ENCODE measurements at places on chromosomes 6 and 20. TPM values are rescaled to one million over a fixed set of nuclear protein-coding genes. Genes with fewer than 3 reads are reported as not detected.

Gene GSTA1
- total RNA-seq: not detected

Gene EPPIN
- total RNA-seq: not detected

DNA sequence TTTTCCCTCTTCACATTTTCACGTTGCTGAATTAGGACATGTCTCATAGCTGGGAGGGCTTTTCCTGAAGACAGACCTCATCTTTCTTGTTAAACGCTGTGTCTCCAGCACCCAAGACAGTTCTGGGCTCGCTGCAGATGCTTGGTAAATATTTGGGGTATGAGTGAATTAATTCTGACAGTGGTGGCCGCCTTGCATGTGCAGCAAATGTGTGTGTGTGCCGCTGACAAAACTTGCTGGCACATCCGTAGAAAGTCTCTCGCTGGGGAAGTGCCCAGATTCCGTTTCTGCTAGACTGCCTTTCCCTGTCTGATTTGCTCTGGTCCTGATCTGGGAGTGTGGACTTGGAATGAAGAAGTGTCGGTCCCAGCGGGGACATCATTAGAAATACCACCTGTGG lies 48.2 kb upstream of the ZNFX1 start:
- H3K36me3 ChIP-seq: no peaks in the 10 kb centered on the region
- no peak overlapping the region for H3K27ac ChIP-seq
- H3K27me3 ChIP-seq: peaks cover 32% of the 10 kb centered on the region
- H3K4me3 ChIP-seq: no peak overlapping the region
- H3K4me1 ChIP-seq: peaks cover 29% of the 10 kb centered on the region
- DNase-seq: no peak

DNA sequence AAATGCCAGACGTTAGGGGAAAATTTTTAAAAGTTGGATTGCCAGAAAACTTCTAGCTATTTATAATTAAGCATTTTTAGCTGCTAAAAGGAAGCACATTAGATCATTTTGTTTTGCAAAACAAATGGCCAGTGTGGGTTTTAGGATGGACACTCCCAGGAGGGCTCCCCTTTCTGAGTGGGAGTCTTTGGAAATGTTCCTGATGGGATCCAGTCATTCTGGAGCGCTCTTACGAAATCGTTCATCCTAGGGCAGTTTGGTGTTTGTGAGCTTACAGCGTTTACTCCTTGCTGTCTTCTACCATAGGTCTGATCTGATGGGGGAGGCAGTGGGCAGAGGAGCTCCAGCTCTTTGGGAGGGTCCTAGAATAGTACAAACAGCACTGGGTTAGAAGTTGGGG lies 14.7 kb downstream of the GNAS start:
- DNase-seq: no peak
- no peak overlapping the region for H3K27ac ChIP-seq
- H3K27me3 ChIP-seq: peaks cover 42% of the 10 kb centered on the region
- no peaks in the 10 kb centered on the region for H3K36me3 ChIP-seq
- no peak overlapping the region for H3K4me3 ChIP-seq
- H3K4me1 ChIP-seq: peaks cover 4% of the 10 kb centered on the region

GRCh38 chr20:32168184-32168910 lies 39.2 kb downstream of the PLAGL2 start:
- peaks cover 19% of the 10 kb centered on the region for H3K36me3 ChIP-seq
- no peaks in the 10 kb centered on the region for H3K4me1 ChIP-seq
- H3K27me3 ChIP-seq: no peaks in the 10 kb centered on the region
- no peak overlapping the region for H3K27ac ChIP-seq
- no peak for DNase-seq

- H3K36me3 ChIP-seq: no peaks in the 10 kb centered on the region
- no peak overlapping the region for H3K27ac ChIP-seq
- peaks cover 5% of the 10 kb centered on the region for H3K4me1 ChIP-seq
Measured at GRCh38 chr20:58171796-58172425, 56.5 kb downstream of the ANKRD60 start.

DNA sequence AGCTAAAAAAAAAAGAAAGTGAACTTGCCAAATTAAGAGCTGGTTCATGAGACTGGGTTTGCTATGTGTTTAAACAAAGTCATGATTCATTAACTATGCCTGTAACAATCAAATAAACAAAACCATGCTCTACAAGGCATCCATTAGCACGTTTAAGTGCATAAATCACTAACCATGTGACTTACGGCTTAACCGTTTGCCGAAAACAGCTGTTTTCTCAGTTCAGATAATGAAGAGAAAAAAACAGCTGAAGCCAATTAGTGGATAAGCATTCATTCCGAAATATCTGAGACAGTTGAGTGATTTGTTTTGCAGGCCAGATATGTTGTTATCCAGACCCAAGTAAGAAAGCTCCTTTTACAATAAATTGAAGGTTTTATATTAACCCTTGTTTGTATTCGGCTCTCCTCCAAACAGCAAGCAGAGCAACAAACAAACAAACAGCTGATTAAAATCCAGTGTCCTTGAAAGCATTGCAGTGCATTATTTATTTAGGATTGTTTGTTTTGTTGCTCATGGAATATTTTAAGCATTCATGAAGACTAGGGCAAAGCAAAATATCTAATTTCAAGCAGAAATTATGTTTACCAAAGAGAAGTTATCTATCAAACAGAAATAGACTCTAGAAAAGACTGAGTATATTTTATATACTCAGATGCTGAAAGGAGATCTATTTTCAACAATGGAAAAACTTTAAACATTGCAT lies 343.5 kb downstream of the RFPL4B start:
- no peaks in the 10 kb centered on the region for H3K36me3 ChIP-seq
- no peak for DNase-seq
- H3K27me3 ChIP-seq: no peaks in the 10 kb centered on the region
- no peak overlapping the region for H3K4me3 ChIP-seq
- H3K27ac ChIP-seq: no peak overlapping the region

Gene SRSF12
- total RNA-seq: 0.10 TPM

DNA sequence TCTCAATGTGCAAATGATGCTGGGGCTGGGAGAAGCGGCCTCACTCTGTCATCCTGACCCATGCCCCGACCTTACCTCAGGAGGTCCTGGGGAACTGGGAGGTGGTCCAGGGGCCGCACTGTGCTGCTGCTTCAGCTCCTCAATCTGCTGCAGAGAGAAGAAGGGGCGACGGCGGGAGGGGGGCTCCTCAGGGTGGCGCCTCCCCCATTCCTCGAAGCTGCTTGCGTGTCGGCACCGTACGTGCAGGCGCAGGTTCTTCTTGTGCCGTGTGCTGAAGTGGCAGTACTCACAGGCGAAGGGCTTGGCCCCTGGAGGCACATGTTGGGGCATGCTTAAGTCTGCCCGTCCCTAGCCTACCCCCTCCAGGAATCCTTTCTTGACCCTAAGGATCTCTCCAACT lies 12.9 kb downstream of the ZNF335 start:
- no peak for DNase-seq
- no peak overlapping the region for H3K4me3 ChIP-seq
- H3K27me3 ChIP-seq: no peaks in the 10 kb centered on the region
- no peak overlapping the region for H3K27ac ChIP-seq
- H3K4me1 ChIP-seq: no peaks in the 10 kb centered on the region

DNA sequence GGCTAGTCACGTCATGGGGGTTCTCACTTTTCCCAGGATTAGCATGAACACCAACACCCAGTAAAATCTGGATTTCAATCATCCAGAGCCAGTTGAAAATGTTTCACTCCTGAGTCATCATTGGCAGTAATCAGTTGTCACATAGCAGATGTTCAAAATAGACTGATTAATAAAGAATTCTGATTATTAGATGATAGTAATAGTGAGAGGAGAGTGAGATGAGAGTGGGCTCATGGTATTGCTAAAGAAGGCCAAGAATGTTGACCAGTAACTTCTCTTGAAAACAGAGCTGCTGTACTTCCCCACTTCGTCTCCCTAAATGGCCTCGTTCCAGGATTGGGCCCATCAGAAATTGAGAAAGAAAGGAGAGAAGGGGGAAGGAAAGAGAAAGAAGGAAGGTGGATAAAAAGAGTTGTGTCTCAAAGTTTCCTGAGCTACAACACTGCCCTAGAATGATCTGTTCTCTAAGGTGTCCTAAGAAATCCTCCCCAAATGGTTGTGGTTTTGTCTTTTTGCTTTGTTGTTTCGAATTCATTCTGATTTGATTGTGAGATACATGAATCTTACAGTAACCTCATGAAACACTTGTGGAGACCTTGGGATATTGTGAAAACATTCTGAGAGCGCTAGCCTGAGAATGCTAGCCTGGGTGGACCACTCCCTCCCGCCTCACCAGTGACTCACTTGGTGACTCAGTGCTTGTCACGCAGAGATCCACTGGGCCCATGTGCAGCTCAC lies 502.2 kb upstream of the JARID2 start:
- H3K27ac ChIP-seq: peak overlapping the region; percentile 94
- peaks cover 80% of the 10 kb centered on the region for H3K4me1 ChIP-seq
- no peaks in the 10 kb centered on the region for H3K27me3 ChIP-seq
- peak; percentile 59 for DNase-seq

DNA sequence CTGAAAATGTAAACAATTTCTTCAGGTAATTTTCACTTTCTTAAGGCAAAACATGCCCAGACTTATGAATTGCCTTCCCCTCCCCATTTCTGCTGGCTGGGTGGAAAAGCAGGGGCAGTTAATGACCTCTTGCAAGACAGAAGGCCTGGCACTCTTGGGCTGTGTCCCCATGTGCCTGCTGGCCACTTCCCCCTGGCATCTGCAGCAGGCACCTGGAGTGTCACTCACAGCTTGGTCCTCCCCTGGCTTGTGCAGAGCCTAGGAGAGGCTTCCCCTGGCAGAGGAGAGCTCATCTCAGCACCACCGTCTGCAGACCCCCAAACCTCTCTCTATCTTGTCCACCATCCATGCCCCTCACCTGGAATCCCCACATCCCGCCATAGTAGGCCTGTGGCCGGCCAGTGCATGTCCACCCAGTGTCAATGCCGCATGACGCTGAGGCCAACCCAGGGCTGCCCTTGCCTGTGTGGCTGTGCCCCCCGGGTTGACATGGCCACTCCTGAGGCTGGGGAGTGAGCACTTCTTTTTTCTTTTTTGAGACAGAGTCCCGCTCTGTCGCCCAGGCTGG lies 83.5 kb upstream of the SLC22A23 start:
- no peak for DNase-seq
- no peak overlapping the region for H3K4me3 ChIP-seq
- H3K27ac ChIP-seq: no peak overlapping the region
- H3K36me3 ChIP-seq: no peaks in the 10 kb centered on the region
- peaks cover 6% of the 10 kb centered on the region for H3K27me3 ChIP-seq

Gene CST7
- total RNA-seq: 127 TPM

DNA sequence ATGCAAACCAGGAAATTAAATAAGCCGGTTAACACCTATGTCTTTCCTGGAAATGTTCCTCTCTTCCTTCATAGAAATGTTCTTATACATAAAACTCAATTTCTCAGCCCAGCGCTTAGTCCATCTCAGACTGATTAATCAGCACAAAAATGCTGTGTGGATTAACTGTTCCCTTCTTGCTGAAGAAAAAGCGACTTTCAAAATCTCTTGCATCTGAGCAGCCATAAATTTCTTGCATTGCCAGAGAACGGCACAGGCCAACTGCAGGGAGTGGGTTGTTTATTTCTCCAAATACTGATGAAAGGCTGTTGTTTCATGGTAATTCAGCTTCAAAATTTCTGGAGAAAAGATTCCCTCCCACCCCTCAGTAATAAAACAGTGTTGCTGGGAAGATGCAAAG lies 517.6 kb downstream of the BTBD3 start:
- H3K36me3 ChIP-seq: no peaks in the 10 kb centered on the region
- H3K27me3 ChIP-seq: no peaks in the 10 kb centered on the region
- no peak overlapping the region for H3K4me3 ChIP-seq
- DNase-seq: no peak
- no peak overlapping the region for H3K27ac ChIP-seq

DNA sequence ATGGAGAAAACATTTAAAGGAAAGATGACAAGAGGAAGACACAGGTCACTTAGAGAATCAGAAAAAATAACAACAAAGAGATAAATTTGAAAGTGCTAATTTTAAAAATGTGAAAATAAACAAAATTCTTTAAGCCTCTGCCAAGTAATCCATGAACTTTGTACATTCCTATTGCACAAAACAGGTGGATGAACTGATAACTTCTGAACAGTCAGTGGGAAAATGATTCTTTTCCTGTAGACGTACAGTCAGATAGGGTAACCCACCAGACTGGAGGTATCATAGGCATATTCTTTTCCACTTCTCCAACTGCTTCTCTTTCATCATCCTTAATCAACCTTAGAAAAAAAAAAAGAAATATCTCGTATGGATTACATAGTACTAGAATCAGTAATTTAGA lies 36.5 kb upstream of the CRISP1 start:
- H3K27me3 ChIP-seq: no peaks in the 10 kb centered on the region
- DNase-seq: no peak

- H3K36me3 ChIP-seq: no peaks in the 10 kb centered on the region
- no peak overlapping the region for H3K27ac ChIP-seq
- peaks cover 11% of the 10 kb centered on the region for H3K27me3 ChIP-seq
- no peak overlapping the region for H3K4me3 ChIP-seq
- DNase-seq: no peak
Measured at GRCh38 chr6:142446168-142446567, 144.4 kb downstream of the ADGRG6 start.

GRCh38 chr6:11096109-11096508 lies 2.5 kb downstream of the SMIM13 start:
- H3K27ac ChIP-seq: no peak overlapping the region
- no peaks in the 10 kb centered on the region for H3K27me3 ChIP-seq
- DNase-seq: no peak
- no peak overlapping the region for H3K4me3 ChIP-seq

- H3K4me3 ChIP-seq: no peak overlapping the region
- no peaks in the 10 kb centered on the region for H3K4me1 ChIP-seq
- no peak for DNase-seq
- H3K27me3 ChIP-seq: peaks cover 28% of the 10 kb centered on the region
- H3K27ac ChIP-seq: no peak overlapping the region
Measured at GRCh38 chr6:14025160-14025559, 92.4 kb upstream of the CD83 start.

Gene PRDM1
- 78.8 TPM for total RNA-seq

DNA sequence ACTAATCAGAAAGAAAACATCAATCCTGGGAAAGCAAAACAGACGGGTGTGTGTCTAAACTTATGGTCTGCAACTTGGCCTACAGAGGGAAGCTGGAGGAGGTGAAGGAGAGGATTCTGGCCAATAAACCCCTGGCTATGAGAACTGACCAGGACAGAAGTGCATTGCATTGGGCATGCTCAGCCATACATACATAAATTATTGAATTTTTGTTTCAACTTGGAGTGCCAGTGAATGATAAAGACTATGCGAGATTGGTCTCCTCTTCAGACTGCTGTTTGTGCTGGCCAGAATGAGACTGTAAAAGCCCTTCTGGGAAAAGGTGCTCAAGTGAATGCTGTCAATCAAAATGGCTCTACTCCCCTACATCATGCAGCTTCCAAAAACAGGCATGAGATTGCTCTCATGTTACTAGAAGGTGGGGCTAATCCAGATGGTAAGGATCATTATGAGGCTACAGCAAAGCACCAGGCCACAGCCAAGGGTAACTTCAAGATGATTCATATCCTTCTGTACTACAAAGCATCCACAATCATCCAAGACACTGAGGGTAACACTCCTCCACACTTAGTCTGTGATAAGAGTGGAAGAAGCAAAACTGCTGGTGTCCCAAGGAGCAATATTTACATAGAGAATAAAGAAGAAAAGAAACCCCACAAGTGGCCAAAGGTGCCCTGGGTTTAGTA lies 17.4 kb downstream of the ADNP start:
- H3K27me3 ChIP-seq: no peaks in the 10 kb centered on the region
- H3K27ac ChIP-seq: peak overlapping the region; percentile 52
- H3K4me3 ChIP-seq: no peak overlapping the region
- H3K4me1 ChIP-seq: peaks cover 73% of the 10 kb centered on the region
- DNase-seq: peak; percentile 6

Gene SOX12
- 7.4 TPM for total RNA-seq

Gene HLA-DPA1
- 61.0 TPM for total RNA-seq

- peaks cover 2% of the 10 kb centered on the region for H3K27me3 ChIP-seq
- peaks cover 18% of the 10 kb centered on the region for H3K4me1 ChIP-seq
- no peak overlapping the region for H3K4me3 ChIP-seq
- no peaks in the 10 kb centered on the region for H3K36me3 ChIP-seq
Measured at GRCh38 chr6:99016355-99016754, 68.6 kb upstream of the FBXL4 start.
